Fibroblast of upper back skin (primary cell): ENCODE measurements at places on chromosomes 1 and 21.

DNA sequence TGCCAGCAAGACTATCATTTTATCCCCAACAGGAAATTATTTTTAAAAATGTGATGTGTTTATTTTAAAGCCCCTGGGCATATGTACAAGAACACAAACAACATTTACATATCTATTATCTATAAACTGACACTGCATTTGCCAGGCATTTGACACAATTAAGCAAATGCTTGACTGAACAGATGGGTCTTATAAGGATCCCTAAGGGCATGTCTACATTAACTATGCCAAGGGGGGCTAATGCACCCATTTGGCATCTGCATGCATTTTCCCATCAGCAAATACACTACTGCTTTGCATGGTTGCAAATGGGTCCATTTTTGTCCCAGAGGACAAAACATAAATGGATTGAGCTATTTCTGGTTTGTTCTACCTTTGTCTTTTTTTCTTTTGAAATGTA lies 884.8 kb upstream of the B3GALT2 start:
- no peak for DNase-seq

DNA sequence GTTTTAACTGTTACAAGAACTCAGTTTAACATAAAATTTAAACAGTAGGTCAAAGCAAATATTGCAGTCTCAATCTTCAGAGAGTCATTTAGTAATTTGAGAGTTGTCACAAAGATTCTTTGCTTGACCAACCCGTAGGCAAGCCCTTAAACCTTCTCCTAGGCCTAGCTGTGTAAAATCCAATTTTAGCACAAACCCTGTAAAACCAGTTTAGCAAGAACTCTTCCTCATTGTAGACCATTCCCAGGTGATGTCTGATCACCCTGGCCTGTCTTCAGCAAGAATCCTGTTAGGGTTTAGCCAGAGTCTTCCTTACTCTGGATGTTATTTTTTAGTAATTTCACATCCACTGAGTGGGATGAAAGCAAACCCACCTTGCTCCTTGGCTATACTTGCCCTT lies 30.1 kb downstream of the LRIG2 start:
- DNase-seq: no peak

DNA sequence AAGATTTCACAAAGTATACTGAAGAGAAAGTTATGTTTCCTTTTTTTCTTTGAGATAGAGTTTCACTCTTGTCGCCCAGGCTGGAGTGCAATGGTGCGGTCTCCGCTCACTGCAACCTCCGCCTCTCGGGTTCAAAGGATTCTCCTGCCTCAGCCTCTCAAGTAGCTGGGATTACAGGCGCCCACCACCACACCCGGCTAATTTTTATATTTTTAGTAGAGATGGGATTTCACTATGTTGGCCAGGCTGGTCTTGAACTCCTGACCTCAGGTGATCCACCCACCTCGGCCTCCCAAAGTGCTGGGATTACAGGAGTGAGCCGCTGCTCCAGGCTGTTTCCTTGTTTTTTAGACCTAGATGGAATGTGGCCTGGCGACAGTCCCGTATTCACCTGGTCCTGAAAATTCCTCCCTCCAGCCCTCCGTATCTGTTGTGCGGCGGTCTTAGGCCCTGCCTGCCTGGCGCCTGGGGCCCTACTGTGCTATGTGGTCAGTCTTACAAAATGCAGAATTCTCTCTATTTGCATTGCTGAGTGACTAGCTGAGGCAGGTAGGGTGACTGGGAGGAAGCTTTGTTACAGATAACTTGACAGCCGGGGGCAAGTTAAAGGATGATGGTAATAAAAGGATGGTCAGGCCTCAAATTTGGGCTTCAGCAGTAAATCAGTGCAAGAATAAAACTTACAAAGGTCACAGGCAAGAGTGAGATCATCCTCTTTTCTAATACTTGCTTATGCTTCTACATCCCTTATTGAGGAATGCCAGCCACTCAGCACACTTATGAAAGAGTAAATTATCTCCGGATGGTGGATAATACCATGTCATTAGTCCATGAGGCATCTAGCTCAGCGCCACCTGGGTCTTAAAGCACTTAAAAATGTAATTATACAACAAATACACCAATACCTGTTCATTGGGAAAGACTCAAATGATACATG lies 30.3 kb downstream of the PARK7 start:
- no peak for DNase-seq

DNA sequence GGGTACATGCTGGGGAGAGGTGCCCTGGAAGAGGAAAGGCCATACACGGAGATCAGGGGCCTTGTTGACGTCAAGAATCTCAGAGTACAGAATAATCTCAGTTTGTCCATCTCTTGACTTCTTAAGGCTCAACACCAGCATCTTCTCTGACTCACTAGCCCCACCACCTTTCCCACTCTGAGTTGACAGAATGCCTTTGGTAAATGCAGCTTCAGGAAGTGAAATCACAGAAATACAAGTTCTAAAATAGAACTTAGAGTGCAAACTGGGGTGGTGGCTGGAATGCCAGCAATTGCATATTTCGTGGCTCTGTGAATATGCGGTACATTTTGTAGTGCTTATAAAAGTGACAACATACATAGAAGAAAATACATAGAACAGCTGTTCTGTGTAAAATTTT lies 1.6 kb downstream of the COG2 start:
- peak; percentile 33 for DNase-seq

DNA sequence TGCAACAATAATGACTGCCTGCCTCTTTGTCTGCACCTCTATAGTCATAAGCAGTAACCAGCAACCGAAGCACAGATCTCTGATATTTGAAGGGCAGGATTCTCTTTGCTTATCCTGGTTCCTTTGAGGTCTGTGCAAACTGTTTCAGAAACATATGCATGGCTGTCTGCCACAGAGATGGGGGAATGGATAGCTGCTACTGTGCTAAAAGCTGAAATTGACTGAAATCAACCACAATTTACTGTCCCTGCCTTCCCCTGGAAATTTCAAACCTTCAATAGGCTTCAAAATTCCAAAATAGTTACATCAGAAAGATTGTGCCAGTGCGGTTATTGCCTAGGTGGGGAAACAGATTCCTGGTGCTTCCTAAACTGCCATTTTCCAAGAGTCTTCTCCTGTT lies 136.8 kb upstream of the GORAB start:
- DNase-seq: peak; percentile 91

DNA sequence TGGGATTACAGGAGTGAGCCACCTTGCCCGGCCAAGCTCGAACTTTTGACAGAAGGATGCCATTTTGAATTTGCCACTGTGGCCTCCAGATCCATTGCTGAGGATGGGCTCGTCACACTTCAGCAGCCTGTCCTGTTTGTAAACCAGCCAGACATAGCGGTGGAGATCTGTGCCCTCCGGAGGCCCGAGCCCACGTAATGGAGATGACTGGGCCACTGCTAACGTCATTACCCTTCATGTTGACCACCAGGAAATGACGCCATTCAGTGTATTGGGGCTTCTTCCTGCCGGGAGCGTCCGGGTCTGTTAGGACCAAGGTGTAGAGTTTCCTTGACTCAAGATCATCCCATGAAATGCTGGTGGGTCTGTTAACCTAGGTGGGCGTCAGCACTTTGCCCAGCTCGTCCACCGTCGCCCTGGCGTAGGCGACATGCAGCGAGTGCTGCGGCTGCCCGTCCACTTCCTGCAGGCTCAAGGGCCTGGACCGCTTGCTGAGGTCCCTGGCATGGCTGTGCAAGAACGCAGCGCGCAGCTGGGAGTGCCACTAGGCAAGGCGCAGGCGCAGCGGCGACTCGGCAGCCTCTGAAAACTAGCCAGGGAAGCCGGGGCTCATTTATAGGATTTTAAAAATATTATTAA lies 40.8 kb downstream of the PTPRC start:
- DNase-seq: no peak

GRCh38 chr1:218527737-218528136 lies 182.6 kb downstream of the TGFB2 start:
- DNase-seq: peak; percentile 66

- DNase-seq: no peak
Measured at GRCh38 chr1:230456478-230456877, 30.3 kb upstream of the PGBD5 start.

- DNase-seq: no peak
Measured at GRCh38 chr1:26922431-26922729, 837 bp downstream of the NUDC start.

DNA sequence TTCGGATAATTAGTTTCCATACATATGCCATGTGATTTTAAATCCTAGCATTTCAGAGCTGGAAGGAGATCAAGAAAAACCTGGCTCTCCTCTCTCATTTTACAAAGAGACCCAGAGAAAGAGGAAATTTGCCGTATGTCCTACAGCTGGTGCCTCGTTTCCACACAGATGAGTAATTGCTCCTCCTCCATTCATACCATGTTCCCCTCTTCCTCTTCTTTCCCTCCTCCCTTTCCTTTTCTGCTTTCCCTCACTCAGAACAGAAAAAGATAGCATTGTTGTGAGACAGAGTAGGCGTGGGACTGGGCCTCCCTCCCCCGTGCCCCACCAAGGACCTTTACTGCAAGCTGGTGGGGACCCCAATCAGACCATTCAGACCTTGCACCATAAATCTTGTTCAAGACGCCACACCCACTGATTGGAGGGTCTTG lies 13.7 kb upstream of the SLC44A3 start:
- peak; percentile 77 for DNase-seq

GRCh38 chr1:214423045-214423444 lies 128.4 kb downstream of the PTPN14 start:
- no peak for DNase-seq

DNA sequence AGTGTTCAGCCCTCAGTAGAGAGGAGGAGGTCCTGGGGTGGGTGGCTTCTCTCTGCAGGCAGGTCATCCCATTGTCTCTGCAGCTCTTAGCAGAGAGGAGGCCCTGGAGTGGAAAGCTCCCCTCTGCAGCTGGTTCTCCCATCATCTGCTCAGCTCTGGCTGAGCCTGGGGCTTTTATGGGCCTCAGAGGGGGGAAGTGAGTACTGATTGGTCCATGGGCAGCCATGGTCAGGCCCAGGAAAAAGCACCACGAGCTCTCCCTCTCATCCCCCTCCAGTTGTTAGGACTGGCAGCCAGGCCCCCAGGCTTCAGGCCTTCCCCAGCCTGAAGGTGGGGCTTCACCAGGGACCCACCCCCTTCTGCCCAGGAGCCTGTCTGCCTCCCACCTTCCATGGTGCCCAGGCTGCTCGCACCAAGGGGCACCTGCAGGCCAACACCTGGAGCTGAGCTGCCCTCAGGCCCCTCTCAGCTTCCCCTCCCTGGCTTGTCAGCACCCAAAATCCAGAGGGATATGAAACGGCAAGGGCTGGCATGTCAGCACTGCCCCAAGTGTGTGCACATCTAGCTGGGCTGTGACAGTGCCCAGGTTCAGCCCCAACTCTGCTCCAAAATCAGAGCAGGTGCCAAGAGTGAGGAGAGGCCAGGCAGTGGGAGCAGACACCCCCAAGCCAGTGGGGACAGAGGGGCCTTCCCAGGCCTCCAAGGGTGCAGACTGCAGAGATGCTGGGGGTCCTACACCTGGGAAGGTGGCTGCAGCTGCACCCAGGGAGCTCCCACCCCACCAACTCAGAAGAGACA lies 449.0 kb downstream of the MATN1 start:
- DNase-seq: no peak

- DNase-seq: no peak
Measured at GRCh38 chr1:227556288-227556687, 7.1 kb upstream of the ZNF678 start.

- no peak for DNase-seq
Measured at GRCh38 chr1:208420696-208421095, 176.5 kb upstream of the PLXNA2 start.

DNA sequence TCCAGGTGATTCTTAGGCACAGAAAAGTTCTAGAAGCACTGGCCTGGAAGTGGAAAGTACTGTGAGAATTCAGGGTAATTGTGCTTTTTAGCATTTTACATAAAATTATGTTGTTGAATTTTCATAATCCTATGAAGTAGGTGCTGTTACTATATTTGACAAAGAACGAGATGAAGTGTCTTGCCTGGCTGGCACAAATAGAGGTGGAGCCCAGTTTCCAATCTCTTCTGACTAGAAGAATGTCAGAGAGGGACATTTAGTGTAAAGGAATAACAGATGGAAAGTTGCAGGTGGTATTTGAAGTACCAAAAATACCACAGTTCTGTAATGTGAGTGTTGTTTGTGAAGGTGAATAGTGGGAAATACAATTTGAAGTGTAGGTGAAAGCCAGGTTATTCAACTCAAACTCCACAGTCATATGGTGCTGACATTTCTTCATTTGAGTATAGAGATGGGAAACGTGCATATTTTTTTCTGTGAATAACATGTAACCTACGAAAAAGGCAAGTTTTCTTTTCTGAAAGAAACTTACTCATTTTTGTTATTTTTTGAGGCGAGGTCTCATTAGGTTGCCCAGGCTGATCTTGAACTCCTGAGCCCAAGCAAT lies 3.5 kb upstream of the TMCO2 start:
- DNase-seq: no peak
